HCEC 1CT (cell line): ENCODE measurements at places on chromosomes 5 and 9.

GRCh38 chr9:137162505-137163364 lies 7.1 kb downstream of the LRRC26 start:
- no peak for DNase-seq

DNA sequence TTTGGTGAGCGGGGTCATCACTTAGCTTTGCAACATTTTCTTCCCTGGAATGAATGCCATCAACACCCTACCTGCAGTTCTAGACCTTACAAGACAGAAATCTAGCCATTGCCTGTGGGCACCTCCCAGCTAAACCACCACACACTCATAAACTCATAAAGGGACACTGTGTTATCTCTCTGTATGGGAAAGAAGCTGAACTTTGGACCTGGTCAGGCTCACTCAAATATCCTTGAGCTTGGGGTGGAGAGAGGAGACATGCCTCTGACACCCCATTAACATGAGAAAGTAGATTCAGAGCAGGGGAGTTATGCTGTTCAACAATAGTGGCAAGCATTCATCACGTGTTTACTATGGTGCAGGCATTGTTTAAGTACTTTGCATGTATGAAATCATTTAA lies 205.6 kb downstream of the ZNF462 start:
- DNase-seq, result no peak

GRCh38 chr5:17434982-17435381 lies 63.0 kb upstream of the TAF11L2 start:
- no peak for DNase-seq

DNA sequence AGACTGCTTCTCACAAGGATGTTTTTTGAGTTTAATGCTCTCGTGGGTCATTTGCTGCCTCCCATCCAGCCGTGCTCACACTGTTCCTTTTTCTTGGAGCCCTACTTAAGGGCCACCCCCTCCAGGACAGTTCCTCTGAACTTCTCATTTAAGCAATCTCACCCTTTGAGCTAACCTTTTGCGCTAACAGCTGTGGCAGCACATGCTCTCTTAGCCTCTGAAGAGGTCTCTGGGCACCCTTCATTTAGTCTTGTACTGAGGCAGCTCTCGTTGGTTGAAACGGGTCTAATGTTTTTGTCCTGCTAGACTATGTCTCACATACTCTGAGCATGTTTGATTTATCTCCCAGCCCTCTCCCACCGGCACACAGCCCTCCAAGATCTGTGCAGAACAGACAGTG lies 11.8 kb downstream of the ALDH1B1 start:
- DNase-seq, result no peak

DNA sequence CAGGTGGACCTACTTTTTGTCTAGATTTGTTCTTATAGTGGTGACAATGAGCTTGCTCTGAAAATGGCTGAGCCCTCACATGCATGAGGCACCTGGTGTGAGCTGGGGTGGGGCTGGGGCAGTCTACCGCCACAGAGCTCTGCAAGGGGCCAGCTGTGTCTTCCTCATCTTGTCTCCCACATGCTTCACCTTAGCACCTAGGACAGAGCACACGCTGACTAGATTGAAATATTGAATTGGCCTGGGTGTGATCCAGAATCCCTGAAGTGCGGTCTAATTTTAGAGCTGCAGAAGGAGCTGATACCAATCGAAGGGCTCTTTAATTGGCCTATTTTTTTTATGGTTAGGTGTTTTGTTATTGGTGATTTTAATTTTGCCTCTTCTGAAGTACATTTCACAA lies 126.1 kb upstream of the NFIB start:
- no peak for DNase-seq

- no peak for DNase-seq
These were observed 31.5 kb downstream of the GOLGA2 start for GRCh38 chr9:128244091-128244836.

DNA sequence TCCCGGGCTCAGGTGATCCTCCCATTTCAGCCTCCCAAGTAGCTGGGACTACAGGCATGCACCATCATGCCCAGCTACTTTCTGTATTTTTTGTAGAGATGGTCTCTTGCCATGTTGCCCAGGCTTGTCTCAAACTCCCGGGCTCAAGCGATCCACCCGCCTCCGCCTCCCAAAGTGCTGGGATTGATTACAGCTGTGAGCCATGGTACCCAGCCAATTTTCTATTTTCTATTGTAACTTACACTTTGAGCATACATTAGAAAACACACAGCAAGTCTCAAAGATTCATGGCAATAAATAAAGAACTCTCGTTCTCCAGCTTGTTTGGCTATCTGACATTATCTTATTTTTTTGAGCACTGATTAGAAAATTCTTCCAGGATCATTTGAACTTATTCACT lies 228.7 kb downstream of the ADAMTS6 start:
- DNase-seq, result no peak

GRCh38 chr5:107876261-107876660 lies 205.5 kb upstream of the EFNA5 start:
- no peak for DNase-seq

DNA sequence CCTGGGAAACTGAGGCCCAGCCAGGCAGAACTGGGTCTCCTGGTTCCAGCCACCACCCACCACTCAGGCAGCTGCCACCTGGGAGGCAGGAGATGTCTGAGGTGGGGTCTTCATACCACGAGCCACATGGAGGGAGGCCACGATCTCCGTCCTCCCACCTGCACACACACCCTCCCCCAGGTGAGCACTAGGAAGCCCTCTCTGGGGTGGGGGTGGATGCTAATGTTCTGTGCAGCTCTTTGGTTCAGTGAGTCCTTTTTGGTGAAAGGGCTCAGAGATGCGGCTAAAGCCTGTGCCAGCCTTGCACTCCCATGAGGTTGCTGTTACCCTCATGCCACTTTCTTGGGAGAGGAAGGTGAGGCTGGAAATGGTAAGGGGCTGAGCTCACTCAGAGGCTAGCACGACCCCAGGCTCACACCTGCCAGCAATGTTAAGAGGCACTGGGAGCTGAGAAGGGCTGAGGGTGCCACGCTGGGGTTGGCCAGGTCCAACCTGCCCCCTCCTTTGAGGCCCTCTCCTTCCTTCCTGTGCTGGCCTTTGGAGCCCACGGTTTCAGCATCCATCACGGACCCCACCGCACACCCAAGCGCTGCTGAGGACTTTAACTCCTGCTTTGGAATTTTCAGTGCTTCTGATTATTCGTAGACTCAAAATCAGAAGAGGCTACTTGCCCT lies 26.6 kb upstream of the OBP2B start:
- no peak for DNase-seq

DNA sequence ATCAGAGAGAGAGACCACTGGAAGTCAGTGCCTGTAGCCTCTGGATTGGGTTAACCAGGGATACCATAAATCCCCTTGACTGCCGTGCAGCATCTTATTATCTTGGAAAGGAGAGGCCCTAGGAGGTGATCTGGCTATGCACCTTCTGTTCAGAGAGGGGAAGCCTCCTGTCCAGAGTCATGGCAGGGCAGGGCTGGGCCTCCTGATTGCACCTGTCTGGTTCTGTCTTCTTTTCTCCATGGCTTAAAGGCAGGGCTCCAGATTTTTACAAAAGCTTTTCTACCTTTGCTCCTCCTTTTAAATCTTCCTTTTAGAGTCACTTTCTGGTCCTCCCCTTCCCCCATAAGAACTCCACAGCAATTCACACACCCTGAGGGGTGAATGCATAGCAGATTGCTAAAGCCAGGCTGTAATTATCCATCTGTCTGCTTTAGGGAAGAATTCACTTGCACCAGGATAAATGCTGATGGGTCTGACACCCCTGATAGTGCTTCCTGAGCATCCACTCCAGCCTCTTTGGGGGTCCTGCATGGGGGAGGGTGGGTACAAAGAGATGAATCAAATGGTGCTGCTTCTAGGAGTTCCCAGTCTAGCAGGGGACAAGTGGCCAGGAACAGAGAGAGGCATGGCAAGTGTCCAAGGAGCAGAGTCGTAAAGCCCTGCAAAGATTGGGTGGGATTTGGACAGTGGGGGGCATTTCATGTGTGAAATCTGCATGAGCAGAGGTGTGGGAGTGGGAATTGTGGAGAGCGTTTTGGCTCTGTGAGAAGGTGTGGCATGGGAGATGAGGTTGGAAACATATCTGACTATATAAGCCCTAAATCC lies 141.3 kb upstream of the ALDH1B1 start:
- DNase-seq, result no peak
